ENCODE measurements at places on chromosomes 7 and 10.

DNA sequence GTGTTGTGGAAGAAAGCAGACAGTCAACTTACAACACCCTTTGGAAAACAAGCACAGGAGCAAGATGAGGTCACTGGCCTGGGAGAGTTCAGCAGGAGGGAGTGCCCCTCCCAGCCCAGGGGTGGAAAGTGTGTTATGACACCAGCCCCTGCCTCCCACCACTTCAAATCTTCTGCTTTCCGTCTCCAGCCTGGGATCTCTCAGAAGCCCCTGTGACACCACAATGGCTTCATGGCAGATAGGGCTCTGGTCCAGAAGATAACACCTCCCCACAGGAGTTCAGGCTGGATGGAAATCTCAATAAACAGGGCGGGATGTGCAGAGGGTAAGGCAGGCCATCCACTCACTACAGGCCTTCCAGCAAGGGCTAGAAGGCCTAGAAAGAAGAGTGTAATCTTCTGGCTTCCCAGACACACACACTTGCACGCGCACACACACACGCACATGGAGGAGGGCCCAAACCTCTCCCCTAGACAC is 48.7 kb upstream of the ZMIZ1 start:
- no peak overlapping the region for H3K27ac ChIP-seq
- DNase-seq: no peak
- no peaks in the 10 kb centered on the region for H3K36me3 ChIP-seq

DNA sequence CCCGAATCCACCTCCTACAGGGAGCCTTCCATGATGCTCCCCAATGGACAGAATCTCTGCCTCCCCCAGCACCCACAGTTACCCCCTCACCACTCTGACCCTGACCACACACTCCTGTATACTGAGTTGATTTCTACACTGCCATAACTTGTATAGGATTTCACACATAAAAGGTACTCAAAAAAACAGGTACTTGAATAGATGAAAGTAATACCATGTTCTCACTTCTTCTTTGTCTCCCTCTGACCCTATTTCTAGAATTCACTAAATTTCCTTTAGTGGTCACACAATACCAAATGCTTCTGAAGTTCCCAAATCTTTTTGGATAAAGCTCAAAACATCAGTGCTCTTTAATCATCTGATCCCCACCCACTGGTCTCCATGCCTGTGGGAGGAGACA is 45.4 kb downstream of the HSPA12A start:
- H3K27me3 ChIP-seq: no peaks in the 10 kb centered on the region
- no peak overlapping the region for H3K27ac ChIP-seq

GRCh38 chr10:2202401-2202800 is 465.1 kb upstream of the ADARB2 start:
- H3K36me3 ChIP-seq: no peaks in the 10 kb centered on the region
- peak; percentile 41 for DNase-seq
- no peaks in the 10 kb centered on the region for H3K4me1 ChIP-seq
- no peak overlapping the region for H3K27ac ChIP-seq
- no peak overlapping the region for H3K4me3 ChIP-seq
- H3K27me3 ChIP-seq: no peaks in the 10 kb centered on the region

DNA sequence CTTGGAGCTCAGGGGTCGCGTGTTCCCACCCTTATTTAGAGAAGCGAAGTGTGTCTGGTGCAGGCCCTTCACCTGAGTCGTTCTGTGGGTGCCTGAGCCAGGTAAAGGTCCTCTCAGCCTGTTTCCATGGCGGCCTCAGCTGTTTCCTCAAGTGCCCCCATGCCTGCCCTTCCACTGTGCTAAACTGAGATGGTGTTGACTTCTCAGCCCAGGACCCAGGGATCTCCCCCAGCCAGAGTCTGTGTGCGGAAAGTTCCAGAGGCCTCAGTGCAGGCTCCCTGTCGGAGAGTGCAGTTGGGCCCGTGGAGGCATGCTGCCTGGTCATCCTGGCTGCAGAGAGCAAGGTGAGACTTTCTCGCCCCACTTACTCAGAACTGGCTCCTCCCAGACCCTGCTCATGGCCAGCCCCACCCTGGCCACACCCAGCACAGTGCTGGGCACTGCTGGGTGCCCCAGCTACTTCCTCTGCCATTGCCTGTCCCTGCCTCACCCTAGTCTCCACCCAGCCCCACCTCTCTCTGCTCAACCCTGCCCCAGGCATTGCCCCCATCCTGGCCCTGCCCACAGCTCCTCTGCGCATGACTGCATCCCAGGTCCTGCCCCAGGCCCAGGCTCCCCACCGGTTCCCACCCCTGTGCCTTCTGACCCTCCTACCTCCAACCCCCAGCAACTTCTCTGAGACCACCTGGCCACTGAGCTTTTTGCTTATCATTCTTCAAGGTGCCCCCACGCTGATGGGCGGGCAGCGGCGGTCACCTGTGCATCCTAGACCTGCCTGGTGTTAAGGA is 20.3 kb downstream of the NACAD start:
- no peak overlapping the region for H3K27ac ChIP-seq
- DNase-seq: no peak
- H3K4me1 ChIP-seq: no peaks in the 10 kb centered on the region

GRCh38 chr7:35019801-35020200 is 17.5 kb downstream of the DPY19L1 start:
- H3K36me3 ChIP-seq: peaks cover 4% of the 10 kb centered on the region
- no peak for DNase-seq
- H3K27me3 ChIP-seq: no peaks in the 10 kb centered on the region

- no peak overlapping the region for H3K4me3 ChIP-seq
- H3K27ac ChIP-seq: no peak overlapping the region
- peaks cover 22% of the 10 kb centered on the region for H3K27me3 ChIP-seq
- DNase-seq: peak; percentile 18
- H3K4me1 ChIP-seq: no peaks in the 10 kb centered on the region
Measured at GRCh38 chr10:13536674-13537366, 8.0 kb upstream of the BEND7 start.

DNA sequence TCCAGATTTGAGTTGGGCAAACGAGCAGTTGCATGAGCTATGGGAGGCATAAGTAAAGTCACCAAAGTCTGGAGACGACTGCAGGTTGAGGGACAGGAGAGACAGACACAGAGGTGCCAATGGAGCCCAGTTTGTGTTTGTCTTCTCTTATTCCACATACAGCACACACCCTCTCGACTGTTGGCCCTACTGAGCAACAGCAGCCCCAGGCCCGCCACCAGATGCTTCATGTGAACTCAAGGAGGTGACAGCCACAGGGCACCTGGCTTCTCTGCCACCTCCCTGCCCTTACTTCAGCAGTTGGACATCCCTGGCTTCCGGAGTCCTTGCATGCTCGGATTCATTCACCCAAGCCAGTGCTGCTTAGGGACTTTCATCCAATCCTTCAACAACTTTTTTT is 6.5 kb upstream of the ATOH7 start:
- H3K27ac ChIP-seq: no peak overlapping the region
- no peaks in the 10 kb centered on the region for H3K4me1 ChIP-seq
- peaks cover 4% of the 10 kb centered on the region for H3K27me3 ChIP-seq

DNA sequence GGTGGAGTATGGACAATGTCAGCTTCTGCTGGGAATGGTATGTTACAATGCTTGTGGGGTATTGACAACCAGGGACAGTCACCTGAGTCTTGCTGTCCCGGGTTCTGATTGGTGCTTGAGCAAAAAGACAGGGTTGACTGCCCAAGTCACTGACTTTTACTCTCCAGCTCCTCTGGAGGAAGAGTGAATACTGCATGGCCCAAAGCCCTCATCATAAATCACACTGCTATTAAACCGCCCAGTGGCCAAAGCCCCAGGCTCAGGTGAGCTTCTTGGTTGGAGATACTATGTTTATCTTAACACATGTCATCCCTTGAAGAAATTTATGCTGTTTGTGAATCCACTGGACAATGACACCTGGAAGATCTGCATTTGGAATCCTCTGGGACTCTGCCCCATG is 90.0 kb upstream of the IGFBP3 start:
- no peak overlapping the region for H3K27ac ChIP-seq
- no peaks in the 10 kb centered on the region for H3K27me3 ChIP-seq
- H3K36me3 ChIP-seq: no peaks in the 10 kb centered on the region

GRCh38 chr10:17768957-17769356 is 17.0 kb downstream of the TMEM236 start:
- no peaks in the 10 kb centered on the region for H3K36me3 ChIP-seq
- no peak overlapping the region for H3K4me3 ChIP-seq
- H3K4me1 ChIP-seq: no peaks in the 10 kb centered on the region
- H3K27me3 ChIP-seq: no peaks in the 10 kb centered on the region
- DNase-seq: peak; percentile 65
- no peak overlapping the region for H3K27ac ChIP-seq

DNA sequence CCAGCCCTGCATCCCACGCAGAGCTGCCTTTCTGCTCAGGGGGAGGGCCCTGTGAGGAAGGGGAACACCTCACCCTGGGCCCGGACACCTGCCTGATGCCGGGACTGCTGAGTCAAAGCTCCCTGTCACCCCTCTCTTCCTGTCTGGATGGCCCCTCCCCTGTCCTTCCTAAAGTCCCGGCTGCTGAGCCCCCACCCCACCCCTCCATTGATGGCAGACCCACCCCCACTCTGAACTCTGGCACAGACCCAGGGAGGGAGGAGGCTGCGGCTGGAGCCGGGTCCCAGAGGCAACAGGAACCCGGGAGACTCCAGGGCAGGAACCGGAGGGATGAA is 78.7 kb downstream of the ELFN1 start:
- no peak overlapping the region for H3K27ac ChIP-seq
- DNase-seq: no peak
- peaks cover 3% of the 10 kb centered on the region for H3K27me3 ChIP-seq

GRCh38 chr10:7896297-7896696 is 78.0 kb downstream of the TAF3 start:
- no peak overlapping the region for H3K27ac ChIP-seq
- H3K27me3 ChIP-seq: no peaks in the 10 kb centered on the region
- H3K4me1 ChIP-seq: no peaks in the 10 kb centered on the region
- no peak for DNase-seq

GRCh38 chr10:70647086-70647485 is 25.2 kb upstream of the ADAMTS14 start:
- H3K36me3 ChIP-seq: no peaks in the 10 kb centered on the region
- no peak overlapping the region for H3K4me3 ChIP-seq
- H3K27ac ChIP-seq: no peak overlapping the region
- H3K4me1 ChIP-seq: peaks cover 7% of the 10 kb centered on the region

Data from astrocyte (in vitro differentiated cells and primary cell).